ENCODE measurements at places on chromosomes 12 and 14.

DNA sequence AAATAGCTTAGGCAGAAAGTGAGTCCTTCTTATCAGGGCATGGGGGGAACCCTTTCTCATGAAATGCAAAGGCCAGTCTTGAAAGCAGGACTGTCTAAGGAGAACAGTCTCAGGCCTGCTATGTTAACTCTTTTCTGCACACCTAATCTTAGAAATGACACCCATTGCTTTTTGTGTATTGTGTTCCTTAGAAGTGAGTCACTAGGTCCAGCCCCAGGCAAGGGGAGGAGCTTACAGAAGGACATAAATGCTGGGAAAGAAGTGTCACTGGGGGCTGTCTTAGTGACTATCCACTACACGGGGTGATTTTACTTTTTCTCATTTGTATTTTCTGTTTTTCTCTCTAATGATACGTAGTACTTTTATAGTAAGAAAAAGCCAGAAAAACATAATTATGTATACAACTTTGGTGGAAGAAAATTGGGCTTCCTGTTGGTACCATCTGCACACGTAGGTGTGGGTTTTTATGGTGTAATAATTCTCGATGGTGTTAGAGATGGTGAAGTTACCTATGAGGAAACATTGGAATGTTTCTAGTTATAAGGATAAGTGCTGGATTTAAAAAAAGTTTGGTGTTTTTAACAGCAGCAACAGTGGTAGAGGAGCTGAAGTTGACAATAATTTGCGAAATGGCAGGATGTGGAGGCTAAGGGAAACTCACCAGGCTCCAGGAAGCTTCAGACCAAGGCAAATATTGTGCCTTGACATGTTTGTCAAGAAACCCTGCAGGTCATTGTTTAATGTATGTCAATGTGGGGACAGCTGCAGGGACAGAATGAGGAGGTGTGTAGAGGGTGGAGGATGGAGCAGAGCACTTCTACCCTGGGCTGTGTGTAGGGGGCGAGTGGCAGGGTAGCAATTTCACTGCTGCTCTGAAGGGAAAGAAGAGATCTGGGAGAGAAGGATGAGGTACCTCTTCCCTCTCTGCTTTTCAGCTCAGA is 214.9 kb downstream of the KTN1 start:
- DNase-seq, result no peak

DNA sequence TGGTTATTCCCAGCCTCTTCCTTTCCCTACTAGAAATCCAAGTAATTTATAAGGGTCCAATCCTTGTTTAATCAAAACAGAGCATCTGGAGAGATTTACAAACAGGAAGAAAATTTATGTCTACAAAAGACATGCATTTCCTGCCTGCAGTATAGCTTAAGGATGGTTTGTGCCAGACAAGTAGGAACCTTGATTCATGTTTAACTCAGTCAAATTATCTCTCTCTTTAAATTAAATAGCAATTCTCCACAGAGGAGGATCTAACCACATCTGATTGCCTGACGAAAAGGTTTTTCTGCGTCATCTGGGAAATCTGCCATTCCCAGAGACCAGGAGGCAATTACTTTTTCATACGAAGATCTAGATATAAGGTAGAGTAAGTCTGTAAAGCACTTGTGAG is 105.2 kb downstream of the ZFC3H1 start:
- DNase-seq, result no peak

DNA sequence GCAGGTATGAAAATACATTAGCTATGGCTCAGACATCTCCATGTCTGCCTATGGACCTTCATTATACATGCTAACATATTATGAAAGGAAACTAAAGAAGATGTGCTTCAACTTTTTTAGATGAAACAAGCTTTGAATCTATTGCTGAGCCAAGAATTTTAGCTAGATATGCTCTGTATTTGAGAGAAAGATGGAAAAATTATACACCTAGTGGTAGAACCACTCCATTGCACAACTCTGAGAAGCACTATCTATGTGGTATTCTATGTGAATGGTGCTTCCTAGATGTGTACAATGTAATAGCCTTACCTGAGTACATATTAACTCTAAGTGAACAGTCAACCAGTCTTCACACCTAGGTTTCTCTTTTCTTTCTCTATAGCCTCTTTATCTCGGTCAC is 17.3 kb downstream of the EPYC start:
- DNase-seq, result no peak

DNA sequence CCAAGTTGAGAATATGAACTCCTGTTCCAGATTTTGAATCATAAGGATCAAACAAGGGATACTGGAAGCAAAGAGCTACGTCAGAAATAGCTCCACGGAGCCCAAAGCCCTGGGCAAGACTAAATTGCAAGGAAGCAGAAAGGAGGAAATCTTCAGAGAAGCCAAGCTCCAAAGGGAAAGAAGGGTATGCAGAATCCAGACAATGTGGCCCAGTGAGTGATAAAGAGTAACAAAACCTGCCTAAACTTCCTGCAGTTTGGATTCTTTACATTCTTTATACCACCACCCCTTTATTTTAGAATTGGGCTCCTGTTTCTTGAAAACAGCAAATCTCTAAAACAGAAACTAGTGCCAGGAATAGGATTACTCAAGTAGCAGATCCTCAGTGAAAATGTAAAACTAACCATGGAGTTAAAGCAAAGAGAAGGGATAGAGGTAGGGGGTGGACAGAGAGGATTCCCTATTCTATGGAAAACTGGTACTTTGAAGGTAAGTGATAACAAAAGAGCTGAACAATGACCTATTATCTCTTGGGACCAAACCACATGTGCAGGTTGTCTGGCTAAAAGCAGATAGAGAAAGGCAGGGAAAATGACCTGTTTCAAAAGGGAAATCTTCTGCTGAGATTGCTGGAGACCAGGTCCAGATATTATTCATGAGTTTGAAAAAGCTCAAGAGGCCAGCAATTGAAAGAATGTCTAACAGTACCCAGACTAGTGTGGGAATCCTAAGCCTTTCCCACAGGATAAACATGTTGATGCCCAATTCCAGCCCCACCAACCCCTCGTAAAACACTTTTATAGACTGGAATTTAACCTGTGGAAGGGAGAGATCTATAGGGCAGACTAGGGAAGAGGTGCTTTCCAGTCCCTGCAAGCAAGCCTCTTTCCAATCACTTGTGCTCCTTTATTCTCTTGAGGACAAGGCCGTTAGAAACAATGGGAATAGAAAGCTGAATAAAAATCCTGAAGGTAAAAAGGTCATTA is 24.5 kb downstream of the MBIP start:
- DNase-seq, result no peak

- DNase-seq, result no peak
These were observed 463.8 kb downstream of the PRKD1 start for GRCh38 chr14:29463727-29464395.

DNA sequence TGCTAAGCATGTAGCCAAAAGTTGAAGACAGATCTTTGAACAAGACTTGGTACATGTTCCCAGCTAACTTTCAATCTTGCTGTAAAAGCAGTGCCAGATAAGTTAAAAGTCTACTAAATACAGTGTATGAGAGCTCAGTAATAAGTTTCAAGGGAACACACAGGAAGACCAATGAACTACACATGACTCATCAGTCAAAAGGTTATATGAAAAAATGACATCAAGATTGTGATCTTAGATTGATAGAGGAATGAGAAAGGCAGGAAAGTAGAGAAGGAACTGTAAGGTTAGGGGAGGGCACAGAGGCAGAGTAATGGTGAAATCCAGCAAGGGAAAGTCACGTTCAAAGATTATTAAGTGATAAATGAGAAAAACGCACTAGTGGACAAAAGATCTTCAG is 249.9 kb upstream of the FLRT2 start:
- no peak for DNase-seq

DNA sequence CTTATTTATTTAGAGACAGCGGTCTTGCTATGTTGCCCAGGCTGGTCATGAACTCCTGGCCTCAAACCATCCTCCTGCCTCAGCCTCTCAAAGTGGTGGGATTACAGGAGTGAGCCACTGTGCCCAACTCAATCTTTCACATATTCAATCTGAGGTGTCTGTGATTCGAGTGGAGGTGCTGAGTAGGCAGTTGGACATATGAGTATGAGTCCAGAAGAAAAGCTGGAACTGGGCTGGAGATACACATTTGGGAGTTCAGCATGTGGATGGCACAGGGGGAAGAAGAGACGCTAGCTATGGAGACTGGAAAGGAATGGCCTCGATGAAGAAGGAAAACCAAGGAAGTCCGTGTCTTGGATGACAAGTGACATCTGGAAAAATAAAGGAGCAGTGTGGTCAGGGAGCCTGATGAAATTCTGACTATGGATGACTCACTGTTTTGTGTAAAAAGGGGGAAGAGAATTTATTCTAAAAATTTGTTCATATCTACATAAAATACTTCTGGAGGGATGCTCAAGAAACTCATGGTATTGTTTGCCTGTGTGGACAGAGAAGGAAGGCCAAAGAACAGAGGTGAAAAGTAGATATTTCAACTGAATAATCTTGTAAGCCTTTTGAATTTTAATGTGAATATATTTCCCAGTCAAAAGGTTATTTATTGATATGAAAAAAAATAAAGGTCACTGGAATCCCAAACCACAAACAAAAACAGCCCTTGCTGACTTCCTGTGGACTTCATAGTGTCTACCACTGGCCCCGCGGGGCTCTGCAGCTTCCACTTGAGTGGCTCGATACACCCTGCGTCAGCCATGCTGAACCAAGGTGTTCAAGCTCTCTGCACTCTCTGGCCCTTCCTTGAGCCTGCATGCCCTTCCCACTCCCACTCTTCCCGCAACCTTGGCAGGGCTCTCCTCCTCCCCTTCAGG is 8.9 kb upstream of the LTA4H start:
- no peak for DNase-seq

GRCh38 chr14:50607181-50607580 is 47.2 kb downstream of the ATL1 start:
- DNase-seq, result no peak

GRCh38 chr12:47377414-47378221 is 297.9 kb upstream of the AMIGO2 start:
- DNase-seq, result no peak

DNA sequence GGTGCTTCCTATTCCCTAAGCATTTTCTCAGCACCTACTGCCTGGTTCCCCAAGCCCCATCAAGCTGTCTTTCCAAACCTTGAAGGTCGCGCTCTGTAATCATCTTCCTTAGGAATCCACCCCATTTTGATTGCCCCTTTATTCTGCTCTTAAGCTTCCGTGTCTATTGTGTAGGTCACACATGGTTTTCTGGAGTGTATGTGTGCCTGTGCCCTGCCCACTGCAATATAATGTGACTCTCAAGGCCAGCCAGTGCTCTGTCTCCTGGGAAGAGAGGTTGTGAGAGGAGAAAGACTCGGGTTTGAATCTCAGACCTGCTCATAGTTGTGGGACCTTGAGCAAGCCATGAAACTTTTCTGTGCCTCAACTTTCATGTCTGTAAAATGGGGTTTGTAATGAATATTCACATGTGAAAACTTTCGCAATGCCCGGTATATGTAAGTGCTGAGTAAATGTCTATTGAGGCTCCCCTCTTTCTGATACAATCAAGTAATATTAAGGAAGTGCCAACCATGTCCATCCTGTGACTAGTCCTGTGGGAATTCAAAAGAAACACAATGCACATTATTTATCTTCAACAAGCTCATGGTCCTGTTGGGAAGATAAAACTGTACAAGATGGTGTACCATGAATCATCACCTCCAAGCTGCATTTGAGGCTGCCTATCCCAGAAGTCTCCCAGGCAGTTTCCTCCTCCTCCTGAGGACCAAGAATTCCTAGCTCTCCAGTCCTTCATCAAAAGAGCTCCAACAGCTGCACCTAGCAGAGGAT is 774 bp upstream of the KRT75 start:
- no peak for DNase-seq

- DNase-seq, result no peak
These were observed 11.1 kb upstream of the CIPC start for GRCh38 chr14:77086951-77087350.

DNA sequence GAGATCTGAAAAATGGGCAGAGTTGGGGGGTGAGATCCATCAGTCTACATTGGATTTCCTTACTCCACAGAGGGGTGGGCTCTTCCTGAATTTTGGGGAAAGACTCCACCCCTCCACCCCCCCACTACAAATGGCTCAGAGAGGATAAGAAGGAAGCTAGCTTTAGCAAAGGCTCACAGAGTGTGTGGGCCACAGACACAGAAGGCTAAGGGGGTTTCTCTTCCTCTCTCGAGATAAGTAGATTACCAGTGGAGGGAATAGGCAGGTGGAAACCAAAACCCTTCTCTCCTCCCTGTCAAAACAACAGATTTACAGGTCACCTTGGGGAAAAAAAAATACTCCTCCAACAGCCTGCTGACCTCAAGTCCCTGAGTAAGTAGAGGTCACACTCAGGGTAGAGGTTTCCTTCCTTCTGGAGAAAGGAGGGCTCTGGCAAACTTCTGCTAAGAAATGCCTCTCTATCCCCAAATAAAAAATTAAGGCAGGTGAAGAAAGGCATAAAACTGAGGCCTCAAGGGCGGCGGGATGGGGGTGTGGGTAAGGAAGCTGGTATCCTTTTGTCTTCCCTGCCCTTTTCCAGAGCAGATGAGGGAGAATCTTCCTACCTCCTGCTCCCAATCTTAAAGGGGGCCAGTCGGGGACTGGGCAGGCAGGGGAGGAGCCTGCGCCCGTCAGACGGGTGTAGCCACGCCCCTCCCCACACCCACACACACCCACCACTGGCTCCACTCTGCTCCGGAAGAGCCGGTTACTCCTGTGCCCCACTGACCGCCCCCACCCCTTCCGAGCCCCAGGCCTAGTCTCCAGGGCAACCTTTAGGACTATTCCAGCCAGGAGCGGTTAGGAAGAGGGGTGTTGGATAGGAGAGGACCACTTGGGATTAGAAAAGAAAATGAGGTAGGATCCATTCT is 1.9 kb upstream of the BAZ2A start:
- peak; percentile 65 for DNase-seq

- DNase-seq, result no peak
These were observed 164.1 kb upstream of the DIO3 start for GRCh38 chr14:101397206-101397605.

DNA sequence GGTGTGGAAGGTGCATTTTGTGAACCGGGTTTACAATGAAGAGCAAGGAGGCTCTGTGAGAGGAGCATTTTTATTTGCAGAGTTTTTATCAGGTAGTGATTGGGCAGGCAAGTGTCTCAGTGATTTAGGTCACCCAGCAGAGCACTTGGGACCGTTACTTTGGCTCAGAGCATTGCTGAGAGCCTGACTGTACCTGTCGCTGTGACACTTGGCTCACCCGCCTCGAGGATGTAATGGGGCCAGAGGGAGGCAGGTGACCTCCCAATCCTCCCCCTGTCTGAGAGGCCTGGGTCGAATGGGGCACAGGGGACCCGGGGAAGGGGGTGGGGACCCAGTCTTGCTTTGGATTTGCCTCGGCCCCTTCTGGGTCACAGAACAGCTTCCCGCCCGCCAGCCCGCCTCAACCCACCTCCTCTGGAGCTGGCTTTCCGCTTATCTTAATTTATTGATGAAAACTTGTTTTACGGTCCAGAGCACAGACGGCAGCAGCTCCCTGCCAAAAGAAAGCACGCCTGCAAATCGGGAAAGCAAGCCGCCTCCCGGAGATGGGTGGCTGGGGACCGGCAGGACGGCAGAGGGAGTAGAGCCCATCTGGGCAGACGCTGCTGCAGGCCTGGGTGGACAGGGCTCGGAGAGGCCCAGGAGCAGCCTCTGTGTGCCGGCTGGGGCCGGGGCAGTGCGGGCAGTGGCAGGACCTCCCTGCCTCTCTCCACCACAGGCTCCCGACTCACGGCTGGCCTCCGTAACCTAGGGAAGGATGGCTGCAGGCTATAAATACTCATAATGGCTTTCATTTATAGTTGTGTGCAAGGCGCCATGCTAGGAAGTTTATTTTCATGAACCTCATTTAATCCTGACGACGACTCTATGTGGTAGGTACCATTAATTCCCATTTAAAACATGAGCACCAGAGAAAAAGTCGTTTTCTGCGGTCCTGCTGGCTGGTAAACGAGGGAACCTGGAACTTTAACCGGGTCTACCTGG is 187.1 kb downstream of the TSPAN9 start:
- no peak for DNase-seq

GRCh38 chr12:46342562-46343033 is 30.0 kb downstream of the SLC38A2 start:
- peak; percentile 38 for DNase-seq
